PC-3 (cell line): ENCODE measurements at places on chromosomes 5 and 9.
A peak's percentile ranks its signal among the peaks of the same experiment; 100 is the strongest.

- DNase-seq = peak; percentile 79
Measured at GRCh38 chr9:81686614-81687520, 2.5 kb downstream of the TLE1 start.

GRCh38 chr5:113240951-113241726 lies 193.7 kb downstream of the TSSK1B start:
- DNase-seq = peak; percentile 21

GRCh38 chr5:4855880-4856279 lies 284.2 kb upstream of the ADAMTS16 start:
- peak; percentile 7 for DNase-seq

DNA sequence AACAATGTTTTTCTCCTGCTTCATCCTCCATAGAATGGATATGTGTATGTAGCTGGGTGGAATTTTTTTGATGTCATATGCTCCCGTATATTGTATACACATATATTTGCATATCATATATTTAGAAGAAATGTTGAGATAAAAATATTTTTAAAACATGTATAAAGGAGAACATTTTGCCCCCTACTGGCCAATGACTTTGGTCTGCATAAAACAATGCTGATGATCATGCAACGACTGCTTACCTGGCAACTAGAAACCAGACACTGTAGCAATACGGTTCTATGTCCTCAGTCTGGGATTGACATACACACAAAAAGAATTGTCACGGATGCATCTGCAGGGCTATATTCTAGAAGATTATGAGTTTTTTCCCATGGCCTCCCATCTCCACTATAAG lies 503.6 kb downstream of the ELAVL2 start:
- DNase-seq = peak; percentile 48

DNA sequence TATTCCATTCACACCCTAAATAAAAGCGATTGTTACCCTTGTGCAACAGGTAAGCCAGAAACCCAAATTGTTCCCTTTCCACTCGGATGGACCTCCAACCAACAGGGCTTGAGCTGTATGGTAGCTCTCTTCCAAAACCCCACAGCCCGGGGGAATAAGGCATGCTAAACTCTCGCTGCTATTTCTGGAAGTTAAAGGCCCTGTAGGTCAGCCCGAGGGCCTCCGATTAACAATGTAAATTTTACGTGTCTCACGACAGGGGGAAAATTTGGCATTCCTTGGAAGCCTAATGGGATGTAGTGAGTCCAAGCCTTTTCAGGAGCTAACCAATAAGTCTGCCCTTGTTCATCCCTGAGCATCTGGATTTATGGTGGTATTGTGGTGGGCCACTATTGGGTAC lies 26.0 kb downstream of the CNOT8 start:
- no peak for DNase-seq

GRCh38 chr9:97535771-97536170 lies 34.3 kb downstream of the TMOD1 start:
- DNase-seq = no peak

DNA sequence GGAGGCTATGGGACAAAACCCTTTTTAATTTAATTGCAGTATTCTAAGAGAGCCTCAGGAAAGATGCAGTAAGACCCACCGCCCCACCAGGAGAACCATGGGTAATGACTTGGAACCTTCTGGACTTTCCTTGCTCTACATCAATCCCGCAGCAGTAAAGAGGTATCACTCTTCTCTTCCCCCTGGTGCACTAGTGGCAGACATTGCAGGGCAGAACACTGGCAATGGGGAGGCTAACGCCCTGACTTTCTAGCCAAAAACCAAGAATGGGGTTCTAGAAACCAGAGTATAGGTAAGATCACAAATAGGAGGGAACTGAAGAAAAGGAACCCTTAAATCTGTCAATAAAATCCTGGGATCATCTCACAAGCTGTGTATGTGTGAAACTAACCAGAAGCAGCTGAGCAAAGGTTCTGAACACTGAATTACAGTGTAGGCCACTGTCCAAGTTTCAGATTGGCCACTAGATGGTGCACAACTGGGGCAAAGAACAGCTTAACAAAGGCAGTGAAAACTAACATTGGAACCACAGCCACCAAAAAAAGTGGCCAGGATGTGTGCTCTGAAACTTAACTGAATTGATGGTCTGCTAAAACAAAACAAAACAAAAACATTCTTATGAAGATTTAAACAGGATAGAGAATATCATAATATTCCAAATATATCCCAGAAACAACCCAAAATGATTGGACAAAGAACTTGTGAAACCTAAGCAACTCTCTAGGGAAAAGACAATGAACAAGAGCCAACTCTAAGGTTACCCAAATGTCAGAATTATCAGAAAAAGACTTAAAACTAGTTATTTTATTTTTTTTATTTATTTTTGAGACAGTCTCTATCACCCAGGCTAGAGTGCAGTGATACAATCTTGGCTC lies 6.6 kb upstream of the FAM151B start:
- DNase-seq = peak; percentile 66

DNA sequence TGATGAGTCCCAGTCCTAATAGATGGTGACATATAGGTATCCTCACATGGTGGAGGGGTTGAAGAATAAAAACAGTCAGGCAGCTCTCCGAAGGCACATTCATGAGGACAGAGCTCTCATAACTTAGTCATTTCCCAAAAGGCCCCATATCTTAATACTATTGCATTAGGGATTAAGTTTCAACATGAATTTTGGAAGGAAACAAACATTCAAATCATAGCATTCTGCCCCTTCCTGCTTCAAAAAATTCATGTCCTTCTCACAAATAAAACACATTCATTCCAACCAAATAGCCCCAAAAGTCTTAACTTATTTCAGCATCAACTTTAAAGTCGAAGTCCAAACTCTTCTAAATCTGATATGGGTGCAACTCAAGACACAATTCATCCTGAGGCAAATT lies 277.2 kb upstream of the NR4A3 start:
- no peak for DNase-seq

DNA sequence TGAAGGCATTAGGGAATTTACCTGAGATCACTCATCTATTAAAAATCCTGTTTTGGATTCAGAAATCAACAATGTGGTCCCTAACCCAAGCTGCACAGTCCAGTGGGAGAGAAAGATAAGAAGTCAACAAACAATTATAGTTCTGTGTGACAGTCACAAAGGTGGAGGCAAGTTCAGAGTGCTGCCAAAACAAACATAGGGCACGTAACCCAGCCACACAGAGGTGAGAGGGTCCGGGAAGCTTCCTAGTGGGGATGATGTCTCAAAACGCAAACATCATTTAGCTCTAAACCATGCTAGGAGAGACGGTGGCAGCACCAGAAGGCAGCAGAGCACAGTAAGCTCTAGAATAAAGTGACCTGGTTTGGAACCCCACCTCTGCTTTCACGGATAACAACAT lies 158.9 kb downstream of the MAPKAP1 start:
- no peak for DNase-seq

- DNase-seq = peak; percentile 27
Measured at GRCh38 chr5:137300411-137301240, 198.5 kb downstream of the SPOCK1 start.

- DNase-seq = peak; percentile 81
Measured at GRCh38 chr9:108443741-108444140, 412.0 kb downstream of the ACTL7B start.

GRCh38 chr9:121989010-121989409 lies 104.1 kb downstream of the TTLL11 start:
- peak; percentile 33 for DNase-seq

GRCh38 chr5:126970517-126971017 lies 59.8 kb downstream of the MARCHF3 start:
- DNase-seq = peak; percentile 47

DNA sequence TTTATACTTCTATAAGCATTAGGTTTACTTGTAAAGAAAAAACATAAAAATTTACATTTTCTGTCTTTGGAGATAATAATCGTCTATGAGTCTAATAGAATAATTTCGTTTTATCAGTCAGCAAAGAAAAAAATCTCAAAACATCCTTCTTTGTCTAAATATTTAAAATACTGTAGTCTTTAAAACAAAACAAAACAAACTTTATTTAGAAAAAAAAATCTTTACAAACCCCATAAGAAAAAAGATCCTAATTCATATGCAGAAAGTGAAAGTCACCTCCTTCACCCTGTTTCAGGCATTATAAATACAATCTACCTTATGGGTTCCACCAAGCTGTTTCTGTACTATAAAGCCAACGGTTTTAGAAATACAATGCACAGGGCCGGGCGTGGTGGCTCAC lies 5.6 kb downstream of the LARS1 start:
- DNase-seq = no peak

GRCh38 chr5:112960315-112960714 lies 16.3 kb upstream of the DCP2 start:
- DNase-seq = no peak

- DNase-seq = peak; percentile 72
Measured at GRCh38 chr9:76374783-76375559, 19.3 kb downstream of the RFK start.

- DNase-seq = no peak
Measured at GRCh38 chr9:81397481-81398381, 291.6 kb downstream of the TLE1 start.

DNA sequence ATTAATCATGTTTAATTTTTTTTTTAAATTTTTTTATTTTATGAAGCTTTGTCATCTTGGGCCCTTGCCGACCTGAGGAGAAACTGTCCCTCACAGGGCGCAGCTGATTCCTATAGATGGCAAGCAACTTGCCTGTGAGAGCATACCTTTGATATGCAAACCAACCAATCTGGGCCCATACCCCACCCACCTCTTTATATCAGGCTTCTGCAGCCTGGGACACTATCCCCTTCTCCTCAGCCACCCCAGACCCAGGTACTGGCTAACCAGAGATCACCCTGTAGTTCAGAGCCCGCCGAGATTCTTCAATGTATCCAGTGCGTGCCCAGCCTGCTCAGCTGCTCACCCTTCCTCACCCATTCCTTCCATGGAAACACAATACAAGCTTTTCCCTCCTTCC lies 18.7 kb upstream of the AGGF1 start:
- no peak for DNase-seq

- no peak for DNase-seq
Measured at GRCh38 chr9:128125580-128126354, 1.8 kb downstream of the PTGES2 start.

DNA sequence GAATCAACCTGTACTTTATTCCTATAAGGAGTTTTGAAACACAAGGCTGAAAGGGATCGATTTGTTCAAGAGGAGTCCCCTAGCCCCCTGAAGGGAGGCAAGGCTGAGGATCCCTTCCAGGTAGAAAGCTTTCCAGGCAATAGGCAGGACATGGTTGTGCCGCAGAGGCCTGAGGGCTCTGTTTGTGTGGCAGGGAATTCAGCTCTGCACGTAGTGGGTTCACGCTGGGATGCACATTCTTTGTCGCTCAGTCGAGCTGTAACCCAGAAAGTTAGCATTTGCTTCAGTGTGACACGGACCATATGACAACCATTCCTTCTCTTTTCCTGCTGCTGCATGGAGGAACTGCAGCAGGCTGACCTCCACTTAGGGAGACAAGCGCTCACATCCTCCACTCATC lies 65.6 kb upstream of the TRIO start:
- DNase-seq = no peak

DNA sequence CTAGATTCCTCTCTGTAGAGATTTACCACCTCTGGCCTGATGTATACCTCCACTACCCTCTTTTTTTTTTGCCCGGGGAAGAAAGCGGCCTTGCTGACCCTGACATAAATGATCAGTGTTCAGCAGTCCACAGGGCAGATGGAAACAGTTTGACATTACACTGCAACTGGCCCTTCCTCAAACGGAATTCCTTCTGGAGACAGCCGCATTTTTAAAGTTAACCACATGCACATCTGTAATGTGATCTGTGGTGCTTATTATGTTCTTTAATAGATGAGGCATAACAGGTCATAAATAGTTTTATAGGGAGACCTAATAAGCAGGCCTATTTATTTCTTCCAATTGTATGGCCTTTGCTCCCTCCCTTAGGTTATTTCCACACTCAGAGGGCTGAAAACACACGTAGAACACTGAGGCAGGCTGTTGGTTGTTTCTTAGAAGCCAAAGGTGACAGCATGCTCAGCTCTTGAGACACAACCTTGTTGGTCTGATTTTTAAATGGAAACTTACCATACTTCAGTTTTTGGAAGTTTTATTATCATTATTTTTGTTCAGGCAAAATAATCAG lies 84.0 kb upstream of the APC start:
- no peak for DNase-seq

DNA sequence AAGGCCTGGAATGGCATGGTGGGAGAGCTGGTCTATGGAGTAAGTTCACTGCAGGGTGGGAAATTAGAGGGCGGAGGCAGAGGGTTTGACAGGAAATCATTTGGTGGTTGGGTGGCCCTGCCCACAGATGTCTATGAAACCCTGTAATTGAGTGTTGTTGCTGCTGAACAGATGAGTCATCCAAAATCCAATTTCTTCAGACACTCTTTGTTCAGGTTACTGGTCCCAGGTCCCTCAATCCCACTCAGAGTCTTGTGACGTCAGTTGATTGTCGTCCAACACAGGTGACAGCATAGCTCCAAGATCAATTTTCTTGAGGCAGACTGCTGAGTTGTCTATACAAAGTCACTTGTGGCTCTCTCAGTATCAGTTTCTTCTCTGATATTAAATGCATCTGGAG lies 208.6 kb downstream of the GRIA1 start:
- DNase-seq = no peak

DNA sequence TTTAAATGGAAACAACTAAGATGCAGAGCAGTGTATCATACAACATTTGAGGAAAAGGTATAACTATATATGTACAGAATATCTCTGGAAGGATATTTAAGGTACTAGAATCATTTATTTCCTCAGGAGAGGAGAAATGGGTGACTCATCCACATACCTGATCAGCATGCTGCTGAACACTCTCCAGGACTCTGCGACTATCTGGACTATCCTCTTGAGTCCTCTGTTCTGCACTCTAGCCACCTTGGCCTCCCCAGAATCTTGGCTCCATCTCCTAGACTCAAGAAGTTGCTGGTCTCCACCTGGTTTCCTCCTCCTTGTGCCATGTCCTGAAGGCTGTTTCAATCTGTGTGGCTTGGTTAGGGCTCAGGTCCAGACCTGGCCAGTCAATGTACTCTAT lies 8.8 kb upstream of the PRDM6 start:
- peak; percentile 7 for DNase-seq

DNA sequence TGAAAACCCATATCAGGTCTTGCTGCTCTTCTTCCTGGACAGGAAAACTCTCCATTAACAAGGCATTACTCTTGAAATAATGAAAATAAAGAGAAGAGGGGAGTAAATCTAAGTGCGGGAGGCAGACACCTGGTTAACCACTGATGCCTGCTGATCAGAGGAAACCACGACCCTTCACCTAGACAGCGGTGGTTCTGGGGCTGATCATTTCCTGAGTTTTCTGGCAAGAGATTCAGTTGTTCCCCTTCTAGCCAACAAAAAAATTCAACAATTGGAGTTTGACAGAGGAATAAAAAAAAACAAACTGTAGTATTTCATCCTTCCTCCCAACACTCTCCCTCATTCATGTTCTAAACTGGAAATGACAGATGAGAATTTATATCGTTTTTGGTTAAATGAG lies 3.0 kb downstream of the RLN2 start:
- no peak for DNase-seq

GRCh38 chr5:117262572-117263131 lies 688.0 kb upstream of the SEMA6A start:
- no peak for DNase-seq

GRCh38 chr9:27880156-27880555 lies 306.9 kb upstream of the C9orf72 start:
- no peak for DNase-seq

GRCh38 chr9:18056269-18056992 lies 417.5 kb upstream of the ADAMTSL1 start:
- no peak for DNase-seq
